ENCODE measurements at places on chromosomes 2 and 18.

- DNase-seq = no peak
Observed at GRCh38 chr2:8472545-8473323, 209.1 kb upstream of the ID2 start.

DNA sequence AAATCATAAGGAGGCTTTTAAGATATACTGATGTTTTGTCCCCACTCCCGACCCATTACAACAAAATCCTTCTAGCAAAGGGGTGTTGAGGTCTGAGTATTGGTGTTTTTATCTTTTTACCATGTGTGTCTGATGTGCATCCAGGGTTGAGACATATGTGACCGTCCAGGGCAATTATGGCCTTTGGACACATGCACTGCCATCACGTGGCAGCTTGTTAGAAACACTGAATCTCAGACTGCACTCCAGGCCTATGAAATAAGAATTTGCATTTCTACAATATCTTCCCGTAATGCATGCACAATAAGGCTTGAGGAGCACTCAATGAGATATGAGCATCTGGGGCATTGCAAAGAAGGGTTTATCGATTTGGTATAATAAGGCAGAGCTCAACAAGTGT is 235.1 kb upstream of the ZNF804A start:
- DNase-seq = no peak

GRCh38 chr2:239660390-239661230 is 259.8 kb upstream of the HDAC4 start:
- no peak for DNase-seq

DNA sequence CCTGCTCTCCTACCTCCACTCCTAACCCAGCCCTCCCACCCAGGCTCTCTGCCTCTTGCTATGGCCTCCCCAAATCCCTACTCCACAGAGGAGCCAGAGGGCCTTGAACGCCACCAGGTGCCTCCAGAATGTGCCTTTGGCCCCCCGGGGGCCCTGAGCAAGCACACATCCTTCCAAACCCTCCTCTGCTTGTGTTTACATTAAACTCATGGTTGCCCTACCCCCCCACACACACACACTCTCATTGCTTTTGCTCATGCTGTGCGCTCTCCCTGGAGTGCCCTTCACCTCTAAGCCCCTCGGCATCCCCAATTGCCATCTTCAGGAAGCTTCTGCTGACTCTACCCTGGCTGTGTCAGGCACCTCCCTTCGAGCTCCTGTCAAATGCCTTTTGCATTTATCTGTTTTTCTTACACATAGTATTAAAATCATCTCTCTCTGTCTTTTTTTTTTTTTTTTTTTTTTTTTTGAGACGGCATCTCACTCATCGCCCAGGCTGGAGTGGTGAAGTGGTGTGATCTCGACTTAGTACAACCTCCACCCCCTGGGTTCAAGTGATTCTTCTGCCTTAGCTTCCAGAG is 16.3 kb upstream of the TET3 start:
- DNase-seq = no peak

- DNase-seq = no peak
Observed at GRCh38 chr18:21742315-21742687, 1.7 kb downstream of the MIB1 start.

GRCh38 chr2:118148809-118149208 is 60.5 kb downstream of the INSIG2 start:
- no peak for DNase-seq

GRCh38 chr2:28558918-28559317 is 63.1 kb downstream of the PLB1 start:
- no peak for DNase-seq

- peak; percentile 31 for DNase-seq
Observed at GRCh38 chr2:24919037-24919505, 966 bp downstream of the ADCY3 start.

DNA sequence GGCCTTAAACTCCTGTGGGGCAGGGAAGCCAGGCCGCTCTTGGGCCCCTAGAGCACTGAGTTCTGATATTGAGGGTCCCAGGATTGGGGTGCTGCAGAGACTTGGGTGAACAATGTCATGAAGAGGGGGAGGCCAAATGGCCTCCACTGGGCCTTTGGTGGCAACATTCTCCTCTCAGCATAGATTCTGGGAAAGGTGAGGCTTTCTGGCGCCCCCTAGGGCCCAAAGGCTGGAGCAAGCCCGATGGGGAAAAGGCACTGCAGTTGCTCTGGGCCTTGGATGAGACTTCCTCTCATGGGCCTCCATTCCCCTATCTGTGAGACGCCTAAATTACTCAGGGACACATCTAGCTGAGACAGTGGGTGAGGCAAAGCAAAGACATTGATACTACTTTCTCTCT is 84.8 kb downstream of the ACAA2 start:
- peak; percentile 53 for DNase-seq

GRCh38 chr2:241666627-241667400 is 19.8 kb downstream of the DTYMK start:
- peak; percentile 85 for DNase-seq

DNA sequence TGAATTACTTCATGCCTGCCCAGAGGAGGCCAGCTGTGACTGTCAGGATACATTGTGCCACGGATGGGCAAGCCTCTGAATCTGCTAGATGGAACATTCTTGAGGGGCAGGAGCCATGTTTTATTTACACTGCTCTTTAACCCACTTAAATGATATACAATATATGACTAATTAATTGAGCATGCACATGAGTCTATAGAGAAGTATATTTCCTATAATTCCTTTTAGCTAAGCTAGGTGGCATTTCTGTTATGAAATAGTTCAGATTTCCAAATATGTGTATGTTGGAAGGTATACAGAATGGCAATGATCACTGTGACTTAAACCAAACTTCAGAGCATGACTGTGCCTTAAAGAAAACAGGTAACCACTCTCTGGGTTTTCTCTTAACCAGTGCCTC is 131.7 kb downstream of the RAB3GAP1 start:
- DNase-seq = no peak

DNA sequence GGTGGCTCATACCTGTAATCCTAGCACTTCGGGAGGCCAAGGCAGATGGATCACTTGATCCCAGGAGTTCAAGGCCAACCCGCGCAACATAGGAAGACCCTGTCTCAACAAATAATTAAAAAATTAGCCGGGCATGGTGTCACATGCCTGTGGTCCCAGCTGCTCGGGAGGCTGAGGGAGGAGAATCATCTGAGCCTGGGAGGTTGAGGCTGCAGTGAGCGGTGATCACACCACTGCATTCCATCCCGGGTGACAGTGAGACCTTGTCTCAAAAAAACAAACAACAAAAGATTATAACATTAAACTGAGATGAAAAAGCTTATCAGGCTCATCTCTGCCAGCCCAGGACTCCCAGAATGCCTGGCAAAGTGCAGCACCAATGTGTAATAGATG is 50.5 kb downstream of the PAPOLG start:
- DNase-seq = no peak

- DNase-seq = peak; percentile 54
Observed at GRCh38 chr18:60372596-60372995, at the start of gene MC4R. MC4R (minus strand) TSS chr18:60372775; CDS start chr18:60372349, 426 bp downstream.

DNA sequence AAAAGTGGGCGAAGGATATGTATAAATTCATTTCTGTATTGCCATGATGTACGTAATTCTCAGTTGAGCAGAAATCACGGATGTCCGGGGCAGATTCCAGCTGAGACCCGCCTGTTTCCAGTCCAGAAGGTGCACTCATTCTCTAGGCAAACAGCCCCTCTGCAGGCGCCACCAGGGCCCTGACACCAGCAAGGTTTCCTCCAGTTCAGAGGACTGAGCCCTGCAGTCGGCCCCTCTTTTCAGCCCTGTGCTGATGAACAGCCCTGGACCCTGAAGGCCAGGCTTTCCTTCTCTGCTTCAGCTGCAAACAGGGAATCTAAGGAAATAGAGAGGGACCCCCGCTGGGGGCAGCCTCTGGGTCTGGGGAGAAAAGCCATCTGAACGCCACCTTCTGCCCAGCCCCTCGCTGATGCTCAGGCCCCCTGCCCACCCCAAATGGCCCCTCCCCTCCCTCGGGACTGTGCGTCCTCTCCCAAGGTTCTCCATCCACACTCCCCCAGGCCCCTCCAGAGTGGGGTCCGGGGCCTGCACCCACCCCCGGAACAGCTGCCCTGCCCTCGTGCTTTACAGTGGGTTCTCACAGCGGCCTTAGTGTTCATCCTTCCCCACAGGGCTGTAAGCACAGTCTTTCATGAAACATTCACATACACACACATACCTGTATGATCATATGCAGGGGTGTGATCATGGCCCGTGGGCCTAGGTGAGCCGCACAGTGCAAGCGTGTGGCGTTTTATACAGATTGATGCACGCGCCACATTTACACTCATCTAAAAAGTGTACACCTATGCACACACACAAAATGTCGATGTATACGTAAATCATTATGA is 12.1 kb downstream of the COPS9 start:
- no peak for DNase-seq

Data from nephron progenitor cell (in vitro differentiated cells).